ENCODE measurements at places on chromosomes 1 and 21. TPM values are rescaled to one million over a fixed set of nuclear protein-coding genes. Genes with fewer than 3 reads are reported as not detected.

- no peak overlapping the region for H3K27ac ChIP-seq
- DNase-seq: no peak
- no peak overlapping the region for H3K4me3 ChIP-seq
- H3K36me3 ChIP-seq: no peaks in the 10 kb centered on the region
- H3K27me3 ChIP-seq: no peaks in the 10 kb centered on the region
Measured at GRCh38 chr1:245084551-245084950, 70.2 kb upstream of the KIF26B start.

The LRRC7 gene
- total RNA-seq: not detected

GRCh38 chr1:53317646-53318539 is 10.0 kb downstream of the LRP8 start:
- peaks cover 32% of the 10 kb centered on the region for H3K36me3 ChIP-seq
- H3K27me3 ChIP-seq: no peaks in the 10 kb centered on the region
- no peak overlapping the region for H3K4me3 ChIP-seq
- no peaks in the 10 kb centered on the region for H3K4me1 ChIP-seq

DNA sequence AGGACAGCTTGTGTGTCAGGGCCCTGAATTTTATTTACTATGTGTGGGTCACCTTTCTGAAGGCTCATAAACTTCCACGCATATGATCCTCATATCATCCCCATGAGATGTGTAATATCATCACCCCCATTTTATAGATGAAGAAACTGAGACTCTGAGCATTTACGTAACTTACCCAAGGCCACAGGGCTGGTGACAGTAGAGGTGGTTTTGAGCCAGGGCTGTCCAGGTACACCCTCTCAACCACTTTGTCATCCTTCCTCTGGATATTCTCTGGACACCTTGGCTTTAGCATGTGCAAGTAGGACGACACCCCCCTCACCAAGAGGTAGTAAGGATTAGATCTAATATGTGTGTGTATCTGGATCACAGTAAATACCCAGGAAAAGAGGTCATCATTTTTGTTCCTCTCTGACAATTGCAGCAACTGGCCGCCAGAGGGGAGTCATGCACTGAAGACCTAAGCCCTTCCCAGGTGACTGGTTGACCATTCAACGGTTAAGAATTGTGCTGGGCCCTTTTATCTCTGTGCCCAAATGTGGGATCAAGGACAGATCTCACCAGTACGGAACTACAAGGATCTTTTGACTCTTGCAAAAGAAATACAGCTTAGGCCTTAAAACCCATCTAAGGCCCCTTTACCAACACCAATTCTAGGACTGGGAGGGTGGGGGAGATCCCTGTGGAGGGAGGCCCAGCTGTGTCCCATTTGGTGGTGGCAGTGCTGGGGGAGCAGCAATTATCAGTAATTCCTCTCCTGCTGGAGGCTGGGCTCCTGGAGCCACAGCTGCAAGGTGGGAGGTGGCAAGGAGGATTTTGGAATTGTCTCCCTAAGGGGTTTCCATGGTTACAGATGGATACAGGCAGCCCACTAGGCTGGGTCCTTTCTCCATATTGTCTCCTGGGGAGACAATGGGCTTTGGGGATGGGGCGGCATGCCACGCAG is 13.7 kb upstream of the E2F2 start:
- no peaks in the 10 kb centered on the region for H3K27me3 ChIP-seq
- H3K36me3 ChIP-seq: no peaks in the 10 kb centered on the region
- H3K4me3 ChIP-seq: no peak overlapping the region
- peaks cover 28% of the 10 kb centered on the region for H3K4me1 ChIP-seq

DNA sequence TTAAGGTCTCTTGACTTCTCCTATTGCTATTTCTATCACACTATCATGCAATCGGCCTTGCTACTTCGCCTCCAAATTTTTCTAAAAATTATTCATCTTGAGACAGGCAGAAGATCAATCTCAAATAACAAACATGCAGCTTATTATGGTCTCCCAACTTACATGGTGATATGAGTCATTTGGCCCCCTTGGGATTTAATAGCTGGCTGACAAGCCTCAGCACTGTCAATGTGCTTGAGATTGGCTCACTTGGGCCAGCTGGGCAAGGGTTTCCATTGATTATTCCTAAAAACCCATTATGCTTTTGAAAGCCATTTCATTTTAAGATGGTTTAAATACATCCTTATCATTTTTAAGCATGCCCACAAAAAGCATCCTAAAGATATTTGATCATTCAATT is 224.5 kb upstream of the NFIA start:
- H3K36me3 ChIP-seq: no peaks in the 10 kb centered on the region
- DNase-seq: no peak
- no peaks in the 10 kb centered on the region for H3K4me1 ChIP-seq
- H3K4me3 ChIP-seq: no peak overlapping the region
- H3K27me3 ChIP-seq: peaks cover 10% of the 10 kb centered on the region
- no peak overlapping the region for H3K27ac ChIP-seq

- DNase-seq: no peak
- no peak overlapping the region for H3K27ac ChIP-seq
- H3K36me3 ChIP-seq: no peaks in the 10 kb centered on the region
Measured at GRCh38 chr1:41768583-41768982, 150.1 kb downstream of the HIVEP3 start.

DNA sequence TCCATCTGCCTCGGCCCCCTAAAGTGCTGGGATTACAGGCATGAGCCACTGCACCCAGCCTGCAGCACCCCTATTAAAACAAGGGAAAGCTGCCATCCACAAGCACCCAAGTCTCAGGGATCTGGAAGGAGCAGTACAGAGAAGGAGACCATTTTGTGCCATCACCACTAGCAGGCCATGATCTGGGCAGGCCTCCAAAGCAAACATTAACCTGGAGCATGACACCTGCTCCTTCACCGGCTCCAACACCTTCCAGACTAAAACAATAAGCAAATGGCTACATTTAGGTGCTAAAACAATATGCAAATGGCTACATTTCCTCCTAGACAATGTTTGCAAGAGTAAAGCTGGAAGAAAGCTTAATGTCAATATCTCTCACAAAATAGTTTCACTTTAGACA is 16.7 kb downstream of the MEAF6 start:
- 0 out of 2 replicates have a peak, but pooled peaks cover 9% of the 10 kb centered on the region for H3K4me1 ChIP-seq
- DNase-seq: no peak
- H3K4me3 ChIP-seq: no peak overlapping the region
- H3K27me3 ChIP-seq: no peaks in the 10 kb centered on the region
- H3K36me3 ChIP-seq: peaks cover 9% of the 10 kb centered on the region

DNA sequence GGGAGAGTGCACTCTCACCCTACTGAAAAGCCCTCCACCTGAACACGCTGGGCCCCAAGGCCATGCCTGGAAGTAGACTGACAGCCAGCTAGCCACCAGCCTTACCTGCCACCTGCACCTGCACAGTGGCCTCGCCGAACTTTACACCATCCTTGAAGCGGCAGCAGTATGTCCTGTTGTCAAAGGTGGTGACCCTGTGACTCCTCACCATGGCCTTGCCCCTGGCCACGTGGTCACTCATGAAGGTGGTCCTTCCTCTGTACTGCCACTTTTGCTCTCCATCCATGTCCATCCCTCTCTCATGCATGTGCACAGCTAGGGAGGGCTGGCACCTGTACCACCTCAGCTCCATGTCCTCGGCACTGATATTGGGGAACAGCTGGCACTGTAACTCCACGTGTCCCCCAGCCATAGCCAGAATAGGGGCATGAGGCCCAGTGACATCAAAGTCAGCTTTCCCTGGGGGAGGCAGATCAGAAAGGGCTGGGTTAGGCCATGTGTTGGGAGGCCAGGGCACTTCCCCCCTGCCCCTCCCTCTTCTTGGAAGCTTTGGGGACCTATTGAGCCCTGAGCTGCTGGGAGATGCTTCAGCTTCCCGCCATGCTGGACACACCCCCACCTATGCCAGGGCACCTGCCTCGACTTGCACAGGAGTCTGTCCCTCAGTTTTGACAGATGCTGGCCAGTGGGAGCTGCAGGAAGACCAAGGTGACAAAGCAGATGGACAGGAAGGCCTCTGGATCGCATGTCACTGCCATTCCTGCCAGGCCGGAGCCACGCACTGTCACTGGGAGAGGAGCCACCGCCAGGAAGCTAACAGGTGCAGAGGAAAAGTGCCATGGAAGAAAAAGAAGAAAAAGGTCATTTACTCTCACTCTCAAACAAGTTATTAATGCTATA is 24.6 kb downstream of the RNF187 start:
- H3K4me3 ChIP-seq: no peak overlapping the region
- H3K36me3 ChIP-seq: no peaks in the 10 kb centered on the region
- peaks cover 12% of the 10 kb centered on the region for H3K27me3 ChIP-seq
- H3K4me1 ChIP-seq: no peaks in the 10 kb centered on the region
- no peak overlapping the region for H3K27ac ChIP-seq

GRCh38 chr1:2529784-2530512 is at the start of gene HES5:
HES5 (minus strand) TSS chr1:2530263; CDS start chr1:2530164, 99 bp downstream.
- no peaks in the 10 kb centered on the region for H3K36me3 ChIP-seq
- DNase-seq: no peak
- H3K4me1 ChIP-seq: peaks cover 20% of the 10 kb centered on the region
- H3K27me3 ChIP-seq: no peaks in the 10 kb centered on the region
- no peak within 1 kb of the TSS for H3K4me3 ChIP-seq

DNA sequence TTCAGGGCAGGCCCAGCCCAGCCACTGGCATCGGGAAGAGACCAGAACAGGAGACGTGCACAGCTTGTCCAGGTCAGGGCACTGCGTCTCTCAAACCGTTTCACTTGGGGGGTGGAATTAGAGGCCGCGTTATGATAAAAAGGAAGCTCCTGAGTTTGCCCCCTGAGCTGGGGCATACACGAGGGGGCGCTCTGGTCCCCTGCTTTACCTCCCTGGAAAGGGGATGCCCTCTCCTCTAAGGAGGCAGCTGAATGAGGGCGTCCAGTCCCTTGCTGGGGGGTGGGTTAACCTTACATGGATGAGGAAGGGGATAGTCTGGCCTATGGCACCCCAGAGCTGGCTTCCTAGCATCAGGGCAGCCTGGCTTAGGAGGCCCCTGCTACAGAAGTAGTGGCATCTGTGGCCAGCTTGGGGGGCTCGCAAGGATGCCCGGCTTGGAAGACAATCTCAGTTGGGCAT is 2.3 kb downstream of the MYOG start:
- no peaks in the 10 kb centered on the region for H3K36me3 ChIP-seq
- H3K4me1 ChIP-seq: no peaks in the 10 kb centered on the region
- H3K27ac ChIP-seq: no peak overlapping the region
- H3K4me3 ChIP-seq: no peak overlapping the region

The RIMKLA gene
- 4.9 TPM for total RNA-seq

- H3K36me3 ChIP-seq: no peaks in the 10 kb centered on the region
- no peaks in the 10 kb centered on the region for H3K27me3 ChIP-seq
- H3K4me3 ChIP-seq: peak overlapping the region; percentile 15
- peak overlapping the region; percentile 96 for H3K27ac ChIP-seq
- DNase-seq: no peak
- H3K4me1 ChIP-seq: peaks cover 62% of the 10 kb centered on the region
Measured at GRCh38 chr1:8165595-8166360, 139.7 kb upstream of the ERRFI1 start.

The MATN1 gene
- 0.12 TPM for total RNA-seq

The CXADR gene
- 21.6 TPM for total RNA-seq

The SPRR2B gene
- not detected for total RNA-seq

DNA sequence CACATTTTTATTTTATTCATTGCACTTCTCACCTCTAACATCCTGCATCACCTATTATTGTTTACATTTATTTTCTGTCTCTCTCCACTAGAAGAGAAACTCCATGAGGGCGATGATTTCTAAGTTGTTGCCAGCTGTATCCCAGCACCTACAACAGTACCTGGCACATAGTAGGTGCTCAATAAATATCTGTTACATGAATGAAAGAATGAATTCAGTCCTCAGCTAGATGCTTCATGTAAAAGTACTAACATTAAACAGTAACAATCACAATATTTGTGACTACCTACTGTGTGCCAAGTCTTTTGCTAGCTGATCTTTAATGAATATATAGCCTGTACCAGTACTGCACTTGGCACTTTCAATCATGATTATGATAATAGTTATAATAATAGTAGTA is 3.0 kb downstream of the TAS1R2 start:
- no peak overlapping the region for H3K4me3 ChIP-seq
- no peaks in the 10 kb centered on the region for H3K4me1 ChIP-seq
- H3K36me3 ChIP-seq: no peaks in the 10 kb centered on the region
- DNase-seq: no peak
- peaks cover 16% of the 10 kb centered on the region for H3K27me3 ChIP-seq

The AVPR1B gene
- total RNA-seq: not detected

- no peak for DNase-seq
- H3K4me3 ChIP-seq: no peak overlapping the region
- no peaks in the 10 kb centered on the region for H3K36me3 ChIP-seq
- H3K4me1 ChIP-seq: no peaks in the 10 kb centered on the region
Measured at GRCh38 chr1:30872033-30872947, 36.3 kb downstream of the SDC3 start.

Data from HCT116 (cell line).